ENCODE measurements at places on chromosomes 5 and 9.

DNA sequence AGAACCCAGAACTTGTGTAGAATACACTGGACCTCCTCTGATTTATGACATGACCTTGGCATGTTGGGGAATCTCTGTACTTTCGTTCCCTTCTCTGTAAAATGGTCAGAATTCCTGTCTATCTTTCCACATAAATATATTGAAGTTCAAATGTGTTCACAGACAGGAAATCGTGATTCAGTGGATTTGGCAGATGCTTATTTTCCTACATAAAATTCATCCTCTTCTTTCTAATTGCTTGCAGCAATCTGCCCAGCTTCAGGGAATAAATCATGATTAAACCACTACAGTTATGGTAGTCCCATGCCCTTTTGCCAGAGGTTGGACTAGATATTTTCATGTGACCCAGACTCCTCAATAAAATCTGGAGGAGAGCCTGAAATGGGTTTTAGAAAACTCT is 52.1 kb upstream of the ARL15 start:
- DNase-seq, result no peak

- no peak for DNase-seq
These were observed 98.6 kb upstream of the MSX2 start for GRCh38 chr5:174625591-174626350.

GRCh38 chr9:90343991-90344390 is 298.6 kb downstream of the DIRAS2 start:
- no peak for DNase-seq

DNA sequence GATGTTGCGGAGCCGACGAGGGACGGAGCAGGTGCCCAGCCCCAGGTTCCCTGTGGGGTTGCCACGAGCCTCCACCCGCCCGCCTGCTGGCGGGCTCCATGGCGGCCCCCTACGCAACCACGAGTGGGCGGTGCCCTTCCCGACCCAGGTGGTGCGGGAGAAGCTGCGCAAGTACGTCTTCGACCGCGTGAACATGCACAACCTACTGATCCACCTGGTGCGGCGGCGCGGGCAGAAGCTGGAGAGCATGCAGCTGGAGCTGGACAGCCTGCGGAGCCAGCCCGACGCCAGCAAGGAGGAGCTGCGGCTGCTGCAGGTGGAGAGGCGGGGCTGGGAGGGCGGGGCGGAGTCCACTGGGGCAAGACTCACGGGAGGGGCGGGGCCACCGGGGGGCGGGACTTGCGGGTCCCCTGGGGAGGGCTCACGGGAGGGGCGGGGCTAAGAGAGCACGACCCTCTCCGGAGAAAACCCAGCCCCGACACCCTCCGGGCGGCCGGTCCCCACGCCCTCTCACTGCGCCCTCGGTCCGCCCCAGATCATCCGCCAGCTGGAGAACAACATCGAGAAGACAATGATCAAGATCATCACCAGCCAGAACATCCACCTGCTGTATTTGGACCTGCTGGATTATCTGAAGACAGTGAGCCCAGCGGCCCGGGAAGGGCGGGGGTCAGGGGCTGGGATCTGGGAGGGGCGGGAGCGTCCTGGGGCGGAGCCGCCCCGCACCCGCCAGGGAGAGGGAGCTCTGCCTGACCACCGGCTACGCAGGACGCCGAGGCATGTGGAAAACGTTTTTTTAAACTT is 3.9 kb downstream of the CCDC183 start:
- no peak for DNase-seq

GRCh38 chr9:95458666-95459065 is 58.1 kb downstream of the PTCH1 start:
- no peak for DNase-seq

DNA sequence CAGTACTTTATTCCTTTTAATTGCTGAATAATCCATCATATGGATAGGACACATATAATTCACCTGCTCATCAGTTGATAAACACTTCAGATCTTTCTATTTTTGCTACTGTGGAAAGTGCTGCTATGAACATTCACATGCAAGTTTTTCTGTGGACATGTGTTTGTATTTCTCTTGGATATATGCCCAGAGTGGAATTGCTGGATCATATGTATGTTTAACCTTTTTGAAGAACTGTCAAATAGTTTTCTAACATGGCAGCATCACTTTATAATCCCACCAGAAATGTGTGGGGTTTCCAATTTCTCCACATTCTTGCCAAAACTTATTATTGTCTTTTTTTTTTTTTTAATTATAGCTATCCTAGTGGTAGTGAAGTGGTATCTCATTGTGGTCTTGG is 15.1 kb downstream of the CARTPT start:
- no peak for DNase-seq

GRCh38 chr9:87085521-87085920 is 138.2 kb upstream of the GAS1 start:
- DNase-seq, result no peak

- peak; percentile 58 for DNase-seq
These were observed at the start of gene GLRX for GRCh38 chr5:95822542-95823181. TSS of gene GLRX (minus strand) at chr5:95822726. CDS start at chr5:95822662, 64 bp downstream.

DNA sequence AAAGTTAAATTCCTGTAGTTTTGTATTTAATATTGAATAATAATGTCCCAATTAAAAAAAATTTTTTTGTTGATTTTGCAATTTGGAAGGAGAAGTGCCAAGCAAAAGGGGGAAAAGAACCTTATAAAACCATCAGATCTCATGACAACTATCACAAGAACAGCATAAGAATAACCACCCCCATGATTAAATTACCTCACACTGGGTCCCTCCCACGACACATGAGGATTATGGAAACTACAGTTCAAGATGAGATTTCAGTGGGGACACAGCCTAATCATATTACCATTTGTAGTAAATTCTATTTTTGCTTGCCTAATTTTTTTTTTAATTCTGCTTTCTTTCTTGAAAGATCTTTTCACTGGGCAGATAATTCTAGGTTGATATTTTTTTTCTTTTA is 33.4 kb upstream of the FCHO2 start:
- DNase-seq, result no peak

- DNase-seq, result no peak
These were observed 665 bp downstream of the ASS1 start for GRCh38 chr9:130445268-130445983.

GRCh38 chr5:142107736-142108431 is 695 bp upstream of the NDFIP1 start:
- no peak for DNase-seq

GRCh38 chr5:55855509-55855908 is 4.4 kb downstream of the IL31RA start:
- DNase-seq, result no peak

- no peak for DNase-seq
These were observed 8.5 kb downstream of the B4GALT7 start for GRCh38 chr5:177608243-177609075.

DNA sequence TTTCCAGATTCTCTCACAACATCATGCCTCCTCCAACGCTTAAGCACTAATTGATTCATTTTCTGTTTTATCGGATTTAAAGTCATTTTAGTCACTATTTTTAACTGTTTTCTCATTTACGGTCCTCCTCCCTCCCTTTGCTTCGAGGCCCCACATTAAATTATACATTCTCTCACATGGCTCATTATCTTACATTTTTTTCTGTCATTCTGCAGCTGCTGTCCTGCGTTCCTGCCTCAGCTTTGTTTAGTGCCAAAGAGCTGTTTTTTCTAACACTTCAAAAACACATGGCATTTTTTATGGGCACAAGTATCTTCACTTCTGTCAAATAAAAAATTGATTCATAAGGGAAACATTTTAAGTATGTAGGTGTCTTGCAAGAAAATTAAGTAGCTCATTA is 130.1 kb upstream of the FST start:
- DNase-seq, result no peak

- no peak for DNase-seq
These were observed 53.9 kb upstream of the TMEM171 start for GRCh38 chr5:73066466-73066865.

DNA sequence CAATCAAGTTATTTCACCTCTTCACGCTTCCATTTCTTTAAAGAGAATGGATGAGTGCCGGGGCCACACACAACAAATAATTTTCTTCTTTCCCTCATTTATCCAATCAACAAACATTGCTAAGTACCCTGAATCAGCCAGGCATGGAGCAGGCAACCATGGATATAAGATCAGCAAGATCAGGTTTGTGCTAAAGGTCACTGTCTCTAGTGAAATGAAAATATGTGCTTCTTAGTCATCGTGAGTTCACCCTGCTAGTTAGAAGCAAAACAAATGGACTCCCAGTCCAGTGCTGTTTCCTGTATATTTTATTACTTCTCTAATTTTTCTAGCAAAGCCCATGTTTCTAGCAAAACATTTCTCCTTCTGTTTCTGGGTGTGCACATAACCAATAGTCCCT is 629.2 kb downstream of the BNC2 start:
- DNase-seq, result no peak

DNA sequence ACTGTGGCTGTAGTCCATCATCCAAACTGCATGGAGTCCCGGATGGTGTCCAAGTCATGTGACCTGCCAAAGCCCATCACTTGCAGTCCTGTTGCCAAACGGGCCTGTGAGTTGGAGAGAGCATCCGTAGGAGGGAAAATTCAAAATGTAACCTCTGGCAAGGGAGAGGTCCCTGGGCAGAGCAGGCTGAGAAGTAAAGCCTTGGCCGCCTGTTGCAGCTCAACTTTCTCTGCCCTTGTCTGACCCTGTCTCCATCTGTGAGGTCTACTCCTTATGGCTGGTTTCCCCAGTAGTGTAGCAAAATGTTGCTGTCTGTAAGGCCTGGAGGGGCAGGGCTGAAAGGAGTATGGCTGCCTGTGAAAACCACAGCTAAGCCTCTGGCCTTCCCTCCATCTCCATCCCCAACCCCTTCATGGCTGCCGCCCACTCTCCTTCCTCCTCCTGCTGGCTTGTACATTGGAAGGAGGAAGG is 163.5 kb downstream of the SEMA6A start:
- no peak for DNase-seq

- DNase-seq, result no peak
These were observed 558.4 kb downstream of the PRDM9 start for GRCh38 chr5:24065779-24066178.

DNA sequence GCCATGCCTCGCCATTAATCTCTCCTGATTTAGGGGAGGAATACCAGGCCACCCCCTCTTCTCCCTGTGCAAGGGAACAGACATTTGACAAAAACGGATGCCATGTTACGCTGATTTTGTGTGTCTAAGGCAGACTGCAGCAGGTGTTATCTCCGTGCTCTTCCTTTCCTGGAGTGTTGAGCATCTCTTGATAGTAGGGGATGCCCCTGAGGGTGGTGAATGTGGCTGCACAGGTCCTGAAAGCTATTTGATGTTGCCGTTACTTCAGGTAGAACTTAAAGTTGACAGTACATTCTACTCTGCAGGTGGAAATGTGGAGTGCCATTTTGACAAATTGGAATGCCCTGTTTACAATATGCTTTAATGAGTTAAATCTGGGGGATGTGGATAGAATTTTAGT is 21.5 kb downstream of the TENT4A start:
- DNase-seq, result no peak

- no peak for DNase-seq
These were observed 1.2 kb downstream of the KIAA1958 start for GRCh38 chr9:112487799-112488340.

DNA sequence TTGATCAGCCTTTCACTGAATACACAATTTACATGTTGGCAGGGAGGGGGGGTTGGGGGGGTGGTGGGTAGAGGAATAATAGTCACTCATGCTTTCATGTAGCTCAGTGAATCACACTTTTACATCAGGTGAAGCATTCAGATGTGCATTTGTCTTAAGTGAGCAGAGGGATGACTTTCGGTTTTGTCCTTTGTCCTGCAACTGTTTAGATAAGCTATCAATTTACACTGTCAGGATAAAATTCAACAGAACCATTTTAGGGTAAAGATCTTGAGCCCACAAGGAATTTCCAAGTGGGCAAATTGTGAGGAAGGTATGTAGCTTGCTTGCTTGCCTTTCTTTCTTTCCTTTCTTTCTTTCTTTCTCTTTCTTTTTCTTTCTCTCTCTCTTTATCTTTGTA is 576.2 kb downstream of the MTRR start:
- DNase-seq, result no peak

DNA sequence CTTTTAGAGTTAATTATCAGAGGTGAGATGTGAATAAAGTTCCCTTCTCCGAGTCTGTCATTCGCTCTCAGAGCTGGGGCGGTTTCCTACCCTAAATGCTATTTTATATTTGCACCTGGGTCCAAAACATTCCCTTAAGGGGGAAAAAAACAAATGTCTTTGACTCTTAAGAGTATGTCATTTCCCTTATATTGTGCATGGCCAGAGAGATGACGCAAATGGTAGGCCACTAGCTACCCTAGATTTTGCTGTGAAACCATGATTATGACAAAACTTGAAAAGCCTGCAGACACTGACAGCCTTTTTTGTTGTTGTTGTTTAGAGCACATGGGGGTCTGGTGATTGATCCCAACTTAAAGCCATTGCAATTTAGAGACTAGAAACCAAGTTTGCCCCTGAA is 12.8 kb downstream of the DAB2 start:
- no peak for DNase-seq

GRCh38 chr9:126228111-126228780 is 98.4 kb upstream of the MVB12B start:
- no peak for DNase-seq

GRCh38 chr5:51573835-51574234 is 190.6 kb downstream of the ISL1 start:
- no peak for DNase-seq

GRCh38 chr5:141795421-141795820 is 82.8 kb downstream of the PCDH1 start:
- DNase-seq, result no peak

GRCh38 chr5:148807851-148808250 is 18.6 kb upstream of the ADRB2 start:
- DNase-seq, result no peak

DNA sequence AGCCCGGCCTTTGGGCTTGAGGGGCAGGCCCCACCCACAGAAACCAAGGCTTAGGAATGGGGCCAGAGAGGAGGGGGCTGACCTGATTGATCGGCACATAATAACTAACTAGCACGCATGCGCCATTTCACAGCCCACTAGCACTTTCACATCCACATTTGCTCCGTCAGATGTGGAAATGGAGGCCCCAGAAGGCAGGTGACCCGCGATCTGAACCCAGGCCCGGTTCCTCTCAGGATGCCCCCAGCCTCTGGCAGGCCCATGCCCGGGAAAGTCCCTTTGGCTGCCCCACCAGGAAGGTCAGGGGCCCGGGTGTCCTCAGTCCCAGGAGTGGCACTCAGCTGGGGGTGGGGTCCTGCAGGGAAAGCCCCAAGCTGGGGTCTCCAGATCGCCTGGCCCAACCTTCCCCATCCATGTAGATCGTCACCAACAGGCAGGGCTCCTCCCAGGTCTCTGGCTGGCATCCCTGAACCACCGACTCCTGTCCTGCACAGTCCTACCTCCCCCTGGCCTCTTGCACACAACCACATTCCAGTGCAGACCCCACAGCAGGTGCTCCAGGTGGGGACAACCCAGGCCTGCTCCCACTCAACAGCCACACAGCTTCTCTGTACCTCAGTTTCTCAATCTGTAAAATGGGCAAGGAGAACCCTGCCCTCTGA is 46.7 kb downstream of the VAV2 start:
- DNase-seq, result no peak

Data from activated naive CD4-positive, alpha-beta T cell treated with anti-CD3 and anti-CD28 coated beads, Interleukin-2, amount 50 U/mL, for 72 hours (primary cell).